Esophagus squamous epithelium (tissue), 5 donors: ENCODE measurements at places on chromosomes 6 and 20.

GRCh38 chr6:30508890-30509736, 19.8 kb downstream of the HLA-E start:
- DNase-seq, result no peak

- DNase-seq, result no peak
Measured at GRCh38 chr6:136959471-136959891, 37.4 kb downstream of the SLC35D3 start.

- DNase-seq, result no peak
Measured at GRCh38 chr20:25361287-25361683, 29.4 kb downstream of the ABHD12 start.

DNA sequence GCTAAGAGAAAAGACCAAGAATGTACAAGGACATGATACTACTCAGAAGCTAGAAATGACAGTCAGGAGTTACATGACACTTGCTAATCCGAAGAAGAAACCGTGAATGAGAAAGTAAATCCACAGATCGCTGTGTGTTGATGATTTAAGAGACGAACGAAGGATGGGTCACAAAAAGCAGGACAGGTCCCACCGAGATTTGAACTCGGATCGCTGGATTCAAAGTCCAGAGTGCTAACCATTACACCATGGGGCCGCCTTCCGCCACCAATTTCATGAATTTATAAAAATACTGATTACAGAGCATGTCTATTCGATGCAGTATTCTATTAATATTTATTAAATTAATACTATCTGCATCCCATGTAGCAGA, 54.0 kb upstream of the BTN3A2 start:
- DNase-seq, result no peak

- DNase-seq, result no peak
Measured at GRCh38 chr6:9409126-9409525, 973.8 kb upstream of the SLC35B3 start.

DNA sequence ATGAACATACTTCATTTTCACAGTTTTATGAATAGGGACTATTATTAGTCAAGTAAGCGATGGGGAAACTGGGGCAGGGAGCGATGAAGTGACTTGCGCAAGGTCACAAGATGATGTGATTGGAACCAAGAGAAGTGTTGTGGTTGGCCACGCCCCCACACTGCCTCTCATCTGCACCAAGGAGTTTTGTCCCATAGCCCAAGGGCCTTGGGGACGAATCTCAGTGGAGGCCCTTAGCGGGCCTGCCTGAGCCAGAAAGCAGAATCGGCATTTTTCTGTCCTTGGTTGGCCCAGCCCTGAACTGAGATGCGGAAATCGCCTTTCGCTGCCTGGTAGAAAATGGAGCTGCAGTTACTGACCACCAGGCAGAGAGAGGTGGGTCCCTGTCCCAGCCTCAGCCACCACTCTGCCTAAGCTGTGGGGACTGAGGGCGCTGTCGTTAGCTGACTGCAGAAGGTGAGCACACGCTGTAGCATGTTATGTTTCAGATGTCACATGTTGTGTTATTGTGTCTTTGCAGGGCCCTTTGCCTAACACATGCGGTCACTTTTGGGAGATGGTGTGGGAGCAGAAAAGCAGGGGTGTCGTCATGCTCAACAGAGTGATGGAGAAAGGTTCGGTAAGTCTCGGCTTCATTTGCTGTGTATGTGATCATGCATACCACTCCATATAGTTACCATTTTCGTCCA, 57.8 kb downstream of the PTPN1 start:
- DNase-seq, result no peak

DNA sequence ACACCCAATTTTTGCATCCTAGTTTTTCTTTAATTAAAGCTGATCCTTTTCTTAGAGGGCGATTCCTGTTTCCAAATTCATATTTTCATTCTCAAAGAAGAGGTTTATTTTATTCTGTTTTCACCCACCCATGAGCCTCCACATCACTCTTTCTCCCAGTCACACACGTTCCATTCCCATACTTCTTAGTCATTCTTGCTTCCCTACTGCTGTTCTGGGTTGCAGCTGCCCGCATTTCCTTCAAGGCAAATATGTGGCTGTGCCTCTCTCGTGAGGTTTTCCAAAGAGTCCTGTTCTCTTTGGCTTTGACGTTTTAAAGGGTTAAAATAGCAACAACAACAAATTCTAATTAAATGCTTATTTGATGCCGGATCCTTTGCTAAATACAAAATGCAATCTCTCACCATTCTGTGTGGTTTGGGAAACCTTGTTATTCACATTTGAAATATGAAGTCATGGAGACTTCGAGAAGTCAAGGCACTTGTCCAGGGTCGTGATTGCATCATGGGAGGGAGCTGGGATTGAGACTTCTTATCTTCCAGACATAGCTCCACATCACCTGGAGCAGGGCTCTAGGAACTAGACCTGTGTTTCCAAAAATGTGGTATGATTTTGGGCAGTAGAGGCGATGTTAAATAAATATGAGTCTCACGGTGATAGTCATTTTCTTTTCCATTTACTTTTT, 126.6 kb downstream of the DOK5 start:
- no peak for DNase-seq

DNA sequence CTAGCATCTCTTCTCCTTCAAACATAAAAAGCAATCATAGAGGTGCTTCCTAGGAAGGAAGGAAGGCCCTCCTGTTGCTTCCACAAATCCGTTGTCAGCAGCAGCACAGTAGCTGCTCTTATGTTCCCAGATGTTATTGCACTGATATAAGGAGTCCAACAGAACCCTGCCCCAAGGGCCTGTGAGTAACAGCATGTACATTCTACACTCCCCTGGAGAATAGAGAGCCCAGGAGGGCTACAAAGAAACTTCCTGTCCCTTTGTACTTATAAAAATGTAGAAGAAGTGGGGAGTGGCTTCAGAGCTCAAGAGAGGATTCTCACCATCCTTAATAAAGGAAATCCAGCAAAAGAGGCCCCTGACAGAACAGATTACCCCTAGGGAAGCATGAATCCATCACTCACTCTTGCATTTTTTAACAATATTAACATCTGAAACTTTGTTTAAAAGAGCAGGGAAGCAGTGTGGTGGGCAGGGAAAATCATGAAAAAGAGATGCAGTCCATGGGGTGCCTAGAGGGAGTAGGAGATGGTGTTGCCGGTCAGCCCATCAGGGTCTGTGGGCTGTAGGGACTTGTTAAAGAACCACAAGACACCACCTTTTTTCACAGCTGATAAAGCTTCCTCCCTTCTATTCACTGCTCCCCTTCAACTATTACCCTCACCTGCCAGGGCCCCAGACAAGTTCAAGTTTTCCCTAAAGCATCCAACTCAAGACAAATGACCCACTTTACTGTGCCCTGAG, 104.5 kb upstream of the ADGRF1 start:
- DNase-seq, result no peak
